Coronary artery (tissue), 2 donors: ENCODE measurements at places on chromosomes 11 and 22.

GRCh38 chr11:134853992-134854991, 442.2 kb upstream of the B3GAT1 start:
- DNase-seq = no peak

DNA sequence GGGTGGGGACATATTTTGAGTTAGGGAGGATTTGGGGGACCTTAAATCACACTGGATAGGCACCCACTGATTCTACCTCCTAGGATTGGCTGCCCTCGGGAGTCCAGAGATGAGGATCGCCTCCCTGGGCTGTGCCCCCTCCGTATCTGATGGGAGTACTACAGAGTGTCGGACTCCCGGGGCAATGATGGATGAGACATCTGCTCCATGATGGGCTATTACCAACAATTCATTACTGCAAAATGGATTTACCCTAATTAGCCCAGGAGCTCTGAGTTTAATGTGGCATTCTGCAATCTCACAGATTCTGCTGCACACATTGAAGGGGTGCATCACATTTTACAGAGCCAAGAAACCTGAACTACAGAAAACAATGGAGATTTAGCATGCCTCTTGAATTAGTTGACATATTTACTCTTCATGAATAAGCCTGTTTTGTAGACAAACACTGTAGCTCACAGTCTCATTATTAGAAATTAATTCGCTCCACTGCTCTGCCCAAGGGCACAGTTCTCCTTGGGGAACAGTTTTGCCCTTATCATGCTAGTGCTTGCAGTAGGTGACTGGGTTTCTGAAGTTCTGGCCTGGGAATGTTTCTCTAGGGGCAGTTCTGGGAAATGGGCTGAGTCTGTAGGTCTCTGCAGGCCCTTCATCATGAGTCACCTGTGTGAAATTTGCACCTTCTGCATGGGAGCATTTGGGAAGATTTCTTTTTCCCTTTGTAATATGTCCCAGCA, 217.1 kb upstream of the PLET1 start:
- DNase-seq = no peak

DNA sequence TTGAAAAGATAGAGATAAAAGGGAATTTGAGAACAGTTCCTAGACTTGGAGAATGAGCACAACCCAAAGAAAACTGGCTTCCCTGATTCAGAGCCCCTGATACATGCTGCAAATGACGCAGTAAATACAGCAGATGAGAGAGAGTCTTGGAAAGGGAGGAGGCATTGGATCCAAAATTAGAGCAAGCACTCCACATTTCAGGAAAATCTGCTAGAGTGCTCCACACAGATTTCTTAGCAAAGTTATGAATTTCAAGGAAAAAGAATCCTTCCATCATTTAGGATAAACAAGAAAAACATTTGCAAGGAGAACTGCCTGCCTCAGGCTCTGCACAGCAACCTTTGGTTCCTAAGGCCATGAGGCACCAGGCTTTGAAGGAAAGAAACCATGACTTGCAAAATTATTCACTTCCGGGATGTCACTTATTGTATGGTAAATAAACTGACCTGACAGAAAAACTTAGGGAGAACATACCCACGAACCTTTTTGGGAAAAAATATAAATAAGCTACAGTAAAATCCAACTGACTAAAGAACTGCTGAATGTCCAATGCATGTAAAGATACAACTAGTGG, 89.8 kb upstream of the RTL6 start:
- DNase-seq = no peak

GRCh38 chr22:24433828-24434470, 6.5 kb downstream of the ADORA2A start:
- no peak for DNase-seq

GRCh38 chr11:123408619-123409455, 21.2 kb upstream of the GRAMD1B start:
- no peak for DNase-seq

DNA sequence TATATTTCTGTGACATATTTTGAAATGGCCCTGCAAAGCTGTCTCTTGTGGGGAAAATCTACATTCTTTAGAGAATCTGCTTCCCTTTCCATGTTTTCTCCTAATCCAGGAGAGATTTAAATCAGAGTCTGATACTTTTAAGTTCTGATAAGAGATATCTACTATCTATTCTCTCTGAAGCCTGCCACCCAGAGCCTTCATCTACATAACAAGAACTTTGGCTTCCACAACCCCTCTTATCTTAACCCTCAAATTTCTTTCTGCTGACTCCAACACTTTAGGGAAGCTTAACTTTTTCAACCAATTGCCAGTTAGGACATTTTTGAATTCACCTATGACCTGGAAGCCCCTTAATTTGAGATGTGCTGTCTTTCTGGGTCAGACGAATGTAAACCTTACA, 965.2 kb downstream of the TBC1D22A start:
- DNase-seq = no peak

- no peak for DNase-seq
Observed at GRCh38 chr11:72824811-72825505, 10.7 kb downstream of the ATG16L2 start.

DNA sequence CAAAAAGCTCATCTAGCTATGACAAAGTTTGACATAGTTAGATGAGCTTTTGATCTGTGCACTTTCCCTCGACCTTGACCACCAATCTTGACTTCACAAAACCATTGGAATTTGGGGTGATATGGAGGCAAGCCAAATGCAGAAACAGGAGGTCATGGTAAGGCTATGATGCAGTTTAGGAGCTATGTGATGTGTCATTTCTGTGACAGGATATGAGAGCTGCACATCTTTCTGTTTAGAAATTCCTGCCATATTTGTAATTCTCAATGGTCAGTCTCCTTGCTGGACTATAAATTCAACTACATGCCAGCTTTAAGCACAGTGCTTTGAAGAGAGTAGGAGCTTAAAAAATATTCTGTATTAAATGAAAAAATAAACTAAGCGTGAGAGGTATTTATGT, 12.9 kb downstream of the OR51B6 start:
- DNase-seq = no peak

GRCh38 chr11:124899383-124900145, 1.9 kb upstream of the ROBO4 start:
- no peak for DNase-seq

GRCh38 chr11:114165326-114166230, 106.1 kb downstream of the ZBTB16 start:
- no peak for DNase-seq

GRCh38 chr11:80330264-80330663, 889.4 kb upstream of the TENM4 start:
- no peak for DNase-seq

DNA sequence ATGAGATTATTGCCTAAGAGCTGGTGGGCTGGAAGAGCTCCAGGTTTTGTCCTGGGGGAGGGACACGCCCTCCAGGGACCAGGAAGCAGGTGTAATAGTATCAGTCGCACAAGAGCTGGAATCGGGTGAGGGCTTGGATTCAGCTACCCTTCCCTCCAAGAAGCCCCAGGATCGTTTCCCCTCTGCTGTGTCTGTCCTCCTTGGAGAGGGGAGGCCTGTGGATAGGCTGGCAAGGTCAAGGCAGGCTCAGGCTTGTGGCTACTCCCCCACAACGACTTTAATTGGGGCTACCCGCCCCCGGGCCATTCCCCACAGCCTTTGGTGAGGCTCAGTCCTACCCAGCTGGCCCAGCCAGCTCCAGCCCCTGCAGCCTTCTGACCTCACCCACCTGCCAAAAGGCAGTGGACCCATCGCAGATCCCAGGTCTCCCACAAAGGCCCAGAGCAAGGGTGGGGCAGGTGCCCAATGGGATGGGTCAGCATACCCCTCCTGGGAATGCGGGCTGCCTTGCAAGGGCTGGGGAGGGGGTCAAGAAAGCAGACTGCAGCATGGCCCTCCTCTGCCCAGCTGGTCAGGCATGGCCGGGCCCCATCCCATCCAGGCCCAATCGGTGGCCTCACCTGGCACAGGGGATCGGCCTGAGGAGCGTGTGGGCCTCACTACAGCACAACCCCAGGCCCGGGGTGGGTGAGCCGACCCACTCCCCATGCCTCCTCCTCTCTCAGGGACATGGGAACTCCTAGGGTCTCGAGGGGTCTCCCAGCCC, 1.0 kb downstream of the CTSD start:
- DNase-seq = no peak

- no peak for DNase-seq
Observed at GRCh38 chr11:77287615-77288273, 13.7 kb downstream of the GDPD4 start.

- no peak for DNase-seq
Observed at GRCh38 chr11:9941991-9942390, 278.1 kb downstream of the SWAP70 start.

DNA sequence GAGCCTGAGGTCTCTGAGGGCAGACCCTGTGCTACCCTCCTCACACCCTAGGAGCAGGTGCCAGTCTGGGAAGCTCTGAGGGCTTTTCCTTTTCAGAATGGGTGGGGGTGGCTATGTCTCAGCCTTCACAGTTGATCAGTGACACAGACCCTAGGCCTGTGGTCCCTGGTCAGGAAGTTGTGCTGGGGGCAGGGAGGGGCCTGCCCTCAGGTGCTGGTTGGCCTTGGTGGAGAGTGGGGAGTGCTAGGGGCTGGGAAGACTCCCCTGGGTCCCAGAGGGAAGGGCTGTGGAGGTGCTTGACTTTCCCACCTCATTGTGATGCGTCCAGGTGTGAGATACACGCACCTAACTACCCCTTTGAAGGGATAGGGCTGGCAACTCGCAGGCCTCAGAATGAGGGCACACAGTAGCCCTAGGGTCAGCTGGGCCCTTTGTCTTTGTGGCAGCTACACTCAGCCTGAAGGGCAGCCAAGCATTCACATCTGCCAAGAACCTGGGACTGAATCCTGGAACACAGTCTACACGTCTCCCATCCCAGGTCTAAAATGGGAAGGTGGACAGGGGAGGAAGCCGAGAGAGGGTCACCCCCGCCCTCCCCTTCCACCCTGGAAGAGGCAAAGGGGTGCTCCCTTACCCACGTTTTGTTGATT, 31.2 kb upstream of the ATXN10 start:
- DNase-seq = no peak

GRCh38 chr22:26939466-26939865, 282.1 kb downstream of the MIAT start:
- no peak for DNase-seq

DNA sequence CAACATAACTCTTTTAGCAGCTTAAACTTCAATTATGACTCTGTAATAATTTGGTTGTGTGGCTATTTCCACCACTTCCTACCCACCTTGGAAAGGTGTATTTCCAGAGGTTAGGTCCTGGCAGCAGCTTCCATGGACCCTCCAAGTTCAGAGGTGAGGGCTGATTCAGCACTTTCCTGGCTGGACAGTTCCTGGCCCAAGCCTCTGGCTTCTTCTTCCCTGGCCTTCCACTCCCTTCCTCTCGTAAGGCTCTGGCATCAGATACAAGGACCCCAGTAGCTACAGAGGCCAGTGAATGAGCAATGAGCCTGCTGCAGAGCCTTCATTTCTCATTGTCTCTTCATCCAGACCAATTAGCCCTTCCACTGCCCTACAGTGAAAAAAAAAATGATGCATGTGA, 98.1 kb upstream of the KIRREL3 start:
- DNase-seq = no peak

GRCh38 chr11:12860827-12861226, 148.3 kb upstream of the RASSF10 start:
- DNase-seq = no peak

DNA sequence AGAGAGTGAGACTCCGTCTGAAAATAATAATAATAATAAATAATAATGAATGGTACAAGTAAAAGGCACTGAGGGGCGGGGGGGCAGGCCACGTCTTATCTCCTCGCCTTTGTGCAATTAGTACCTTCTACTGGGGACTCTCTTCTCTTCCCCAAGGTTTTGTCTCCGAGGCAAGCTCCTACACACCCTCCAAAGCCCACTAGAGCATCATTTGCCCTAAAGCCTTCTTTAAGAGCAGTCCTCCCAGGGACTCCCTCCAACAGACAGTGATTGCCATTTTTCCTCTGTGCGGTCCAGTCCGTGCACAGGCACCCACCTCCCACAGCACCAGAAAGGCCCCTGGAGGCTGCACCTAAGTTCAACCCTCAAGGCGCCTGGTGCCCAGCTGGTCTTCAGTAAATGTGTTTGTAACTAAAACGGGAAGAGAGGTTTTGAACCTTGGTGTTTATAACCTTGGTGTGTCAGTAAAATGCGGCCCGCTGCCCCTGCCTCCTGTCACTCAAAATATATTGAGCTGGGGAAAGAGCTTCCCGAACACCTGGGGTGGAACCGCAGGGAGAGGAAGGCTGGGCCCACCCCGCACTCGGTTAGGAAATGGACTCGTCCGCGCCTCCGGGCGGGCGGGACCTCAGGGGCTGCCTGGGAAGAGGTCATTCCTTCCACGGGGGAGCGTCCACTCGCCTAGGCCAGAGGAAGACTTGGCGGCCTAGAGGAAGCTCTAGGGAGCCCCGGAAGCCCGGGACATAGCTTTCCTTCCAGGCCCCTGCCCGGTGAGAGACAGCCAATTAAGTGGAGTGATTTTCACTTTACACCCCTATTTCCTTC, 4.7 kb upstream of the KDELR3 start:
- DNase-seq = no peak

DNA sequence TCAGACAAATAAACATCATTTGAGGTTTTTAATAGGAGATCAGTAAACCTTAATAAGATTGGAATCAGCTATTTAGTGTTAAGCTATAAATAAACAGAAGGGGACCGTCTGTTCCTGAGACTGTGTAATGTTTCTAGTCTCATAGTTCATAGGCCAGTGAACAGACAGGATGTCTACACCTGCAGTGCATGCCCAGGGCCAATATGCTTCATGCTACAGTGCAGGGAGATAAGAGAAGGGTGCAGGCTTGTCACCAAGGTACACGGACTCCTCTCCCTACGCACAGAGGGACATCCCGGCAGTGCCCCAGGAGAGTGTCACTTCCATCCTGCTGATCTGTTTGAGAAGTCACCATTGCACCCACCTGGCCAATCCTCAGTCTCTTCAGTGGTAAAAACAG, 148.6 kb downstream of the OPCML start:
- DNase-seq = no peak

GRCh38 chr22:42769574-42770447, 49.1 kb upstream of the A4GALT start:
- DNase-seq = no peak
